ENCODE measurements at places on chromosomes 6 and 20. TPM values are rescaled to one million over a fixed set of nuclear protein-coding genes. Genes with fewer than 3 reads are reported as not detected.

- DNase-seq: no peak
Observed at GRCh38 chr6:56689114-56689513, 46.4 kb upstream of the DST start.

PTCHD4 gene
- 0.17 TPM for total RNA-seq

GRCh38 chr6:160659562-160659961 lies 4.5 kb downstream of the LPA start:
- DNase-seq: no peak

DNA sequence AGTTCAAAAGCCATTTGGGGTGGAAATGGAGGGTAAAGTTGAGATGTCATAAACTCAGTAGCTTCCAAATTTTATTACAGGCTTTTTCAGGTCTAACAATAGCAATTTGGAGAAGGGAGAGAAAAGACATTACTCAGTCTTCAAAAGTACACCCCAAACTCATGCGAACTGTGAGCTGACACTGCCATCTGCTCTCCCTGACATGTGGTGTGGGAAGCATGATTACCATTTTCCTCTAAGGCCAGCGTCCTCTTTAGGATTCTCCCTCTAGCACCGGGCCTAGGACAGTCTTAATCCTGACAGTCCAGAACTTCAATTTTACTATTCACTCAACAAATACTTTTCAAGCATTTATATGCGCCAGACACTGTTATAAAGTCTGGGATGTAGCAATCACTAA lies 536.0 kb upstream of the JARID2 start:
- DNase-seq: no peak

RFX6 gene
- not detected for total RNA-seq

GRCh38 chr6:153957394-153957793 lies 81.6 kb upstream of the OPRM1 start:
- DNase-seq: no peak

DNA sequence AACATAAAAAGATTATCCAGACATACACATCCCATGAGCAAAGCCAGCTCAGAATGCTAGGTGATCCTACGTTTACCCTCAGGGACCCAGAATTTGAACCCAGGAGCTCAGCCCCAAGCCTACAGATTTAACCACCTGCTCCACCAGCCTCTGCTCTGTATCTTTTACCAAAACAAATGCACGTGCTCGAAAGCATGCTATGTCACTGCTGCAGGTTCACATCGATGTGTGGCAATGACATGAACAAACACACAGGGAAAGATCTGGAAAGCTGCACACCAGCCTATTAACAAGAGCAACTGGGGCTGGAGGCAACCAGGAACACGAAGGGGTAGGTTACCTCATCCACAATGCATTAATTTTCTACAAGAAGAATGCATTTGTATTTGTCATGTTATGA lies 32.1 kb downstream of the PREX1 start:
- DNase-seq: no peak

DNA sequence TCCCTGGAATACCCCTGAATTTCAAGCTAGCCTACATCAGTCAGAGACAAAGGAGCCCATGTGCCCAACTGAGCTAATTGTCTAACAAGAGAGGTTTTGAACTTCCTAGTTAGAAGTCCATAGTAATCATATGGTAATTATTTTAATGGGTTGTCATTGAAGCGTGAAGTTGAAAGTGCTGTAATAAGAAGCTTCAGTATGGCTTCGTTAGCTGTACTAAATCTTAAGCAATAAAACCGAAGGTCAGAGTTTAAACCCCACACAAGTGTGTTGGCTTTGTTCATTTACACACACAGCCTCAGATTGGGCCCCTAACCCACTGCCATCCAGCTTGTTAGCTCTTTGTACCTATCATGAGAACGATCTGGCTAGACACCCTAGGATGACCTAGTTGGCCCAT lies 195.6 kb upstream of the RIN2 start:
- DNase-seq: peak; percentile 24

GRCh38 chr20:51574248-51575033 lies 31.9 kb upstream of the NFATC2 start:
- no peak for DNase-seq

- DNase-seq: no peak
Observed at GRCh38 chr6:43497129-43497396, 13.1 kb downstream of the LRRC73 start.

- DNase-seq: no peak
Observed at GRCh38 chr6:8269872-8270454, 165.4 kb downstream of the SLC35B3 start.

Measured in A673 (cell line).